ENCODE measurements at places on chromosomes 7 and 10. TPM values are rescaled to one million over a fixed set of nuclear protein-coding genes. Genes with fewer than 3 reads are reported as not detected.

The ZNF488 gene
- total RNA-seq, result 0.07 TPM

The SLC39A12 gene
- not detected for total RNA-seq

The SLC26A3 gene
- total RNA-seq, result 0.29 TPM

The CPVL gene
- 24.2 TPM for total RNA-seq

The EBF3 gene
- total RNA-seq, result 6.6 TPM

The IGF2BP3 gene
- total RNA-seq, result 0.49 TPM

The CNPY1 gene
- total RNA-seq, result not detected

The CAV2 gene
- total RNA-seq, result 18.4 TPM

The WDR86 gene
- total RNA-seq, result 0.29 TPM

The MRLN gene
- 219 TPM for total RNA-seq

The RADIL gene
- 2.3 TPM for total RNA-seq

The VSTM2A gene
- not detected for total RNA-seq

The SKIDA1 gene
- total RNA-seq, result 0.36 TPM

The GET4 gene
- 27.7 TPM for total RNA-seq

The FAM171A1 gene
- 5.0 TPM for total RNA-seq

The IKZF1 gene
- total RNA-seq, result 2.0 TPM

The LRIT1 gene
- total RNA-seq, result not detected

The PKD2L1 gene
- not detected for total RNA-seq

The ODAD2 gene
- total RNA-seq, result not detected

The SMKR1 gene
- total RNA-seq, result not detected

The SPDYE5 gene
- not detected for total RNA-seq

The PAPOLB gene
- total RNA-seq, result not detected

The ANKRD26 gene
- 8.1 TPM for total RNA-seq

The SPDYE8 gene
- not detected for total RNA-seq

The SPDYE11 gene
- total RNA-seq, result not detected

The CALCR gene
- total RNA-seq, result 0.64 TPM

The SYT15 gene
- 2.6 TPM for total RNA-seq

The CYP2C19 gene
- total RNA-seq, result not detected

The FAM25C gene
- not detected for total RNA-seq

The EEPD1 gene
- 51.3 TPM for total RNA-seq

The GATA3 gene
- total RNA-seq, result 0.71 TPM

The SHOC2 gene
- total RNA-seq, result 39.8 TPM

The AKR1C1 gene
- total RNA-seq, result 66.6 TPM

The SUN3 gene
- not detected for total RNA-seq

The INA gene
- not detected for total RNA-seq

The CDCA7L gene
- total RNA-seq, result 2.2 TPM

The CYP26C1 gene
- total RNA-seq, result not detected

The MSMB gene
- total RNA-seq, result not detected

The SRRM3 gene
- total RNA-seq, result 1.5 TPM

The AZGP1 gene
- 0.50 TPM for total RNA-seq

The TAS2R5 gene
- not detected for total RNA-seq
